Stimulated activated CD4-positive, alpha-beta T cell treated with anti-CD3 and anti-CD28 coated beads, Interleukin-2, amount 100 ng/mL, for 4 hours (primary cell): ENCODE measurements at places on chromosomes 7 and 10.

- DNase-seq: no peak
Observed at GRCh38 chr7:120806669-120807068, 51.3 kb downstream of the TSPAN12 start.

GRCh38 chr7:68524126-68524525 is 1074.1 kb upstream of the AUTS2 start:
- no peak for DNase-seq

DNA sequence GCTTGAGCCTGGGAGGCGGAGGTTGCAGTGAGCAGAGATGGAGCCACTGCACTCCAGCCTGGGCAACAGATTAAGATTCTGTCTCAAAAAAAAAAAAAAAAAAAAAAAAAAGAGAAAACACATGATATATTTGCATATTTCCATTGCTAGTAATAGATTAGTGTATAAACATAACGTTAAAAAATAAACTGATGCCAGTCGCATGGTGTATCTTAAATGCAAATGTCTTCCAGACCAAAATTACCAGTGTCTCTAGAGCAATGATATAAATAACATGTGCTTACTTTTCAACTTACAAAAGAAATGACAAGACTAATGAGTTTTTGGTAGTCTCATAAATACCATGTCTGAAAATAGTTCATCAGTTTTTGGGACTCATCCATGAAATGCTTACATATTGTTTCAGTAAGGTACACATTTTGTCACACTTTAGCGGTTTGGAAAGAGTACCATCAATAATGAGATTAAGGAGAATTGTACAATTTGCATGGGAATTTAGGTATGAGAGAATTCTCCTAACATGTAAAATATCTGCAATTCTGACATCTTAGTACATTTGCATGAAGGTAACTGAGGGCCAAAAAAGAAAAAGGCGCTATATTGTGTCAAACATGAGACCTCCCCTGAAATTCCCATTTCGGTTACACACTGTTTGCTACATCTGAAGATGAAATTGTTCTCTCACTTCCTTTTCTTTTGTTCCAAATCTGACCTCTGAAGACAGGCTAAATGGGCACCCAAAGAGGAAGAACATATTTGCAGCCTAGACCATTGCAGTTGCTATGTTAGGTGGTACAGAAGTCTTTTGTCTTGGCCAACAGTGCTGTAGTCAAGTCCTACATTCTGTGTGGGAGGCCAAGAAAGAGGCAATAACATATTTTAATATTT is 51.5 kb upstream of the PIP4K2A start:
- no peak for DNase-seq

DNA sequence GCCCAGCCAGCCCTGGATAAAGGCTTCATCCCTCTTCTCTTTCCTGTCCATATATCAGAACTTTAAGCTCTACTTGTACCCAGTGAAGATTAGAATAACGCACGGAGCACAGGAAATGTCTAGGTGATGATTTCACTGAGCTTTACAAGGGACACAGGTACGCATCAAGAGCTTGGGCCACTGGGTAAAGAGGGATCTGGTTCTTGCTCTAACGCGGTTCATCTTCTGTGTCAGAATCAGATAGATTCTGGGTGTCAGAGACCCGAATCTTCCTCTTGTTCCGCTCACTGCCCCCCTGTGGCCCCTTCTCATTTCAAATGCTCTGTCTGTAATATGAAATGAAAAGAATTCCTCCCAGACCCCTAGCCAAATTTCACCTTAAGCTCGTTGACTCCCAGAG is 24.7 kb downstream of the IL2RA start:
- no peak for DNase-seq

DNA sequence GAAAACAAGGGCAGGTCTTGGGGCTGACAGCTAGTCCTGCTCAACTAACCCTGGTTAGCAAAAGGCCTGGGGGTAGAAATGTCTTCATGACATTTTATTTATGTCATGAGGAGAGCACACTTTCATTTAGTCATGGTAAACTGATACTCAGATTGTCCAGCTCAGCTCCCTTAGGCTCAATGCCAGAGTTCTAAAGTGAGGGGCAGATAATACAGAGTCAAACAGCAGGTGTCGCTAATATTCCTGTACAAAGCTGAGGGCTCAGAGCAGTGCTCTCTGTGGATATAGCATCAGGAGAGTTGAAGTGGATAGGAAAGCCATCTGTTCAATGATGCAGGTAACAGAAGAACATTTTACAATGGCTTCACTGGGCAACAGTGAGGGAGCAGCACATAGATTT is 26.8 kb upstream of the CALCR start:
- DNase-seq: no peak

- no peak for DNase-seq
Observed at GRCh38 chr10:78875932-78876331, 192.8 kb upstream of the ZMIZ1 start.

GRCh38 chr10:73956476-73957359 is 41.2 kb upstream of the VCL start:
- DNase-seq: no peak

- DNase-seq: no peak
Observed at GRCh38 chr10:62852961-62853702, 37.0 kb upstream of the EGR2 start.

- DNase-seq: no peak
Observed at GRCh38 chr7:75658369-75658768, 80.4 kb downstream of the HIP1 start.

DNA sequence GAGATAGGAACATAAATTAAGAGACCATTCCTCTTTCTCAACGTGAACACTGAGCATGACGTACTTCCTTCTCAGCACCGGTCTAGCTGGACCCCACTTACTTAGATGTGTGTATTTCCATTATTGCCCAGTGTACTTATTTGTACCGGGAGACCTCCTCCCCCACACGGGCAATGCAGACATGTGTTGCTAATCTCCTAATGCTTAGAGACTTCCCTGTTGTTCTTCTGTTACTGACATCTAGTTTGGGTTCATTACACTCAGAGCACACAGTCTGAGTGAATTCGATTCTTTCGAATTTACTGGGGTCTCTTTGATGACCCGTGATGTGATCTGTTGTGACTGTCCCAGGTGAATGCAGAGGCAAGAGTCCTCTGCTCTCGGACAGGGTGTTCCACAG is 260.0 kb downstream of the MAD1L1 start:
- no peak for DNase-seq

GRCh38 chr7:151240536-151240935 is 8.0 kb downstream of the SMARCD3 start:
- DNase-seq: no peak

- DNase-seq: peak; percentile 17
Observed at GRCh38 chr7:75866489-75867389, 12.1 kb upstream of the RHBDD2 start.

DNA sequence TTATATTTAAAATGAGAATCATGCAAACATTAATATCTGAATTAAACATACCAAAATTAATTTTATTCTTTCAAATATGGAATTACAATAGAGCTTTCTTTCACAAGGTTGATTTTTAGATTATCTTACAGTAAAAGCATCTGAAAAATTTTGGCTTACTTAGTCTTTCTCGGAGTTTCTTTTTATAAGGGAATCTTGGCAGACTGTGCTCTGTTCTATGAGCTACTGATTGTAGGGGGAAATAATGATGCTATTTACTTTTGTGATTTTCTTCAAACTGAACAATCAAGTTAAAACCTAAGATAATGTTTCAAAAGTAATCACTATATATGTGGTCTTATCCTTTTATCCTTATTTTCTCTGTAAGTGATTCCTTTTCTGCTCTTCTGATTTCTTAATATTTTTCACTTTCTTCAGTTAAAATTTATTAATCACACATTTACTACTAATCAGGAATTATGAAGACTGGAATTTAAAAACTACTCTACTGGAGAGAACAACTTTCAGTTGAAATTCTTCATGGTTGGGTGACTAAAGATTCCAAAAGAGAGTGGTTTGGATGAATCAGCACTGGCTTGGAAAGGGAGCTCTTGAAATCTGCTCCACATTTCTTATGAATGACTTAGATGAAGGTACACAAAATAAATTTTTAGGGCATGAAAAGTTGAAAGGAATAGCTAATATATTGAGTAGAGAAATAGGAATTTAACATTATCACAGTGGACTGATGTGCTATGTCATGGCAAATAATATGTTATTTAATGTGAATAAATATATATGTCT is 103.9 kb downstream of the PPP1R9A start:
- no peak for DNase-seq

DNA sequence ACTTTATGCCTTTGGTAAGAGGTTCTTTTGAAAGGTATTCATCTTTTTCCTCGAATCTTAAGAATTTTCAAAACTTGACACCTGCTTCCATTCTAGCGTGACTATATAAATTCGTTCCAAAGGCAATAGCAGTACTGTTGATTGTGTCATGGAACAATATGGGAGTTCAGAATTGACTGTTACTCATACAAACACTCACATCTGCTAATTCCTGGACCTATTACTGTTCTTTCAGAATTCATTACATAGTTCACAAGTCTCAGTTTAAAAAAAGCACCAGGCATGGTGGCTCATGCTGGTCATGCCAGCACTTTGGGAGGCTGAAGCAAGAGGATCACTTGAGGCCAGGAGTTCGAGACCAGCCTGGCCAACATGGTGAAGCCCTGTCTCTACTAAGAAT is 80.9 kb downstream of the CACNB2 start:
- no peak for DNase-seq

DNA sequence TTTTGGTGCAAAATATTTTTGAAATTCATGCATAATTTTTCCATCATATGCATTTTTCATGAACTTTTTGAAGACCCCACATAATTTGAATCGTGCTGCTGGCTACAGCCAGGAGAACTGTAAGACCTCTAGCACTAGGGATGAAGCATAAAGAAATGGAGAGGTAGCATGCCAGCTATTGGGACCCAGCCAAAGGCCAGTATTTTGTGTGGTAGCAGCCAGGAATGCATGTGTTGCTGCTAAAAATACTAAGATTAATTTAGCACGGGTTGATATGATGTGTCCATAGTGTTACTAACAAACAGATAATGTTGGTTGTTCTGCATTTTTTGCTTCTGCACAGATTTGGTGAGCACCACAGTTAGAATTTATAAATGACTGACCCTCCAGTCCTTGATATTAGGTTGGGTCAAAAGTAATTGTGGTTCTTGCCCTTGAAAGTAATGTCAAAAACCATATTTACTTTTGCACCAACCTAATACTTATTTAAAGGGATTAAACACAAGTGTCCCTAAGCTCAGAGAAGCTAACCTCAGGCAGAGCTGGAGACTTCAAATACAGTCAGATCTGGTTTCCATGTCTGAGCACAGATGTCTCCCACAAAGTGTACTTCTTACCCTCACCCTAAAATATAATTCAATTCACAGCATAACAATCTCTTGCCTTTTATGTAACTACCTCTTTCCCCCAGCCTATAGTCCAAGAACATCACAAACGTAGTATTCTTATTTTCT is 54.1 kb upstream of the NPSR1 start:
- no peak for DNase-seq

GRCh38 chr10:43234471-43235041 is 32.3 kb downstream of the RASGEF1A start:
- no peak for DNase-seq

- DNase-seq: no peak
Observed at GRCh38 chr10:23768281-23768680, 329.4 kb downstream of the OTUD1 start.
